Activated CD4-positive, CD25-positive, alpha-beta regulatory T cell treated with anti-CD3 and anti-CD28 coated beads, Interleukin-2, amount 50 U/mL, for 24 hours (primary cell): ENCODE measurements at places on chromosomes 11 and 22.
A peak's percentile ranks its signal among the peaks of the same experiment; 100 is the strongest.

GRCh38 chr11:45289369-45289768, 3.2 kb upstream of the SYT13 start:
- no peak for ATAC-seq

GRCh38 chr11:6637871-6638270, 17.7 kb downstream of the DCHS1 start:
- no peak for ATAC-seq

GRCh38 chr22:37932821-37933578, 20.4 kb downstream of the C22orf23 start:
- no peak for ATAC-seq

DNA sequence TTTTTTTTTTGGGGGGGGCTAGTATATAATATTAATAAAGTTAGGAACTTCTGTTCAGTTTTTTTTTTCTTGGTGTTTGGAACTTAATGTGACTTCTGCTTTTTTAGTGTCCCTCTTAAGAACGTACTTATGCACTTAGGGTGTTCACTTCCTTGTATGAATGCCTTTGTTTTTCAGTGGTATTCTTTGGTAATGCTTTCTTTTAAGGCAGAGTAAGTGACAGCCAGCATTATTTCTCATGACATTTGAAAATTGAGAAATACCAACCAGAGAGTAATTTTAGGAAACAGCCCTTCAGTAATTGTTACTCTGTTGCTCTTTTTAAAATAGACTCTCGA, 2.4 kb downstream of the GRK3 start:
- no peak for ATAC-seq

DNA sequence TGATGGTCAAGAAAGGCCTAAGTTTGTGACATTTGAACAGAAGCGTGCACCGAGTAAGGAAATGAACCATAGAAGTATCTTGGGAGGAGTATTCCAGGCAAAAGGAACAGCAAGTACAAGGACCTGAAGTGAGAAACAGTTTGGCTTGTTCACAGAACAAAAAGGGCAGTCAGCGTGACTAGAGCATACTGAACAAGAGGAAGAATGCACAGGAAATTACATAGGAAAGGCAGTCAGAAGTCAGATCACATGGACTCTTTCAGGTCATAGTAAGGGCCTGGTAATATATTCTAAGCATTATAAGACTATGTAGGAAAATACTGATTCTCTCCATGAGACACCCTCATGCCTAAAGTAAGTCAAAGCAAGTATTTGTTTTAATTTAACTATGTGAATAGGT, 52.3 kb upstream of the GAB2 start:
- no peak for ATAC-seq

DNA sequence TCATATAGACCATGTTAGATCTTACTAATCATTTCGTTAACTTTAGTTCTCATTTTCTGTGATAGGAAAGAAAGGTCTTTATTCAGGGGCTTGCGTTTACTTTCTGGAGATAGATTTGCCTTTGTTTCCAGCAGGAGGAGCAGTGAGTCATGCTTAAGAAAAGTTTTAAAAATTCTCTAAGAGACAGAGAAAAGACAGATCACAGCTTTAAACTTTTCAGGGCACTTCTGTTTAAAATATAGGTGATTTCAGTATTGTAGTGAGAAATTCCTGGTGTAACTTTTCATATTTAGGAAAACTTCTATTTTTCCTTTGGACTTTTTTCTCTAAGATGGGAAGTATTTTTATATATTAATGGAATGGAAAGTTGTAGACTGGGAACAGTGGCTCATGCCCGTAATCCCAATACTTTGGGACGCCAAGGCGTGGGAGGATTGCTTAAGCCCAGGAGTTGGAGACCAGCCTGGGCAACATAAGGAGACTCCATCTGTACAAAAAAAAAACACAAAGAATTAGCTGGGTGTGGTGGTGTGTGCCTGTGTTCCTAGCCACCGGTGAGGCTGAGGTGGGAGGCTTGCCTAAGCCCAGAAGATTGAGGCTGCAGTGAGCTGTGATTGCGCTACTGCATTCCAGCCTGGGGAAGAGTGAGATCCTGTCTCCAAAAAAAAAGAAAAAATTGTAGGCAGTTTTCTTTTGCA, 60.3 kb downstream of the ATXN10 start:
- no peak for ATAC-seq

GRCh38 chr11:131470216-131470925, 100.0 kb downstream of the NTM start:
- no peak for ATAC-seq

DNA sequence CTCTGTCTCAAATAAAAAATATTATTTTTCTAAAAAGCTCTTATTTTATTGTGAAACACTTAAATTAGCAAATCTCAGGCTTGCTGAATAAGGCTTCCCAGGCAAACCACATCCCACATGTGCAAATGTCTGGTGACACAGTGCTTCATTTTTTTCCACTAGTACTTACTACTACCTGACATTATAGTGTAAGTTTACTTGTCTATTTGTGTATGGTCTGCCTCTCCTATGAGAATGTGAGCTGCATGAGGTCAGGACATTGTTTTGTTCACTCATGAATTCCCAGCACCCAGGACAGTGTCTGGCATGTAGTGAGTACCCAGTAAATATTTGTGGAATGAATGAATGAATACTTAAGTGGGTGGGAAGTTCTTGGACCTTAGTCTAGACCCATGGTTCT, 103.1 kb downstream of the PTPRJ start:
- ATAC-seq = no peak

DNA sequence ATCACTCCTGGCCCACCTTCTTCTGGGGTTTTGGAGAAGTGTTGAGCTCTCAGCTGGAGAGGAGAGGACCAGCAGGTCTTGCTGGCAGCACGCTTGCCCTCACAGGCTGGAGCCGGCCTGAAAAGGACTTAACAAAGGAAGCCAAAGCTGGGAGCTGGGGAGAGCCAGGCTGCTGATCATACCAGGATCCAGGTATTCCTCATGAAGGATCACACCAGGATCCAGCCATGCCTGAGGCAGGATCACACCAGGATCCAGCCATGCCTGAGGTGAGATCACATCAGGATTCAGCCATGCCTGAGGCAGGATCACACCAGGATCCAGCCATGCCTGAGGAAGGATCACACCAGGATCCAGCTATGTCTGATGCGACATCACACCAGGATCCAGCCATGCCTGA, 17.0 kb downstream of the MRGPRD start:
- ATAC-seq = no peak

GRCh38 chr11:119778391-119779194, 49.6 kb upstream of the NECTIN1 start:
- no peak for ATAC-seq

- ATAC-seq = no peak
Observed at GRCh38 chr22:31695423-31695822, 33.4 kb upstream of the PISD start.

GRCh38 chr22:19275919-19276600, 15.5 kb downstream of the CLTCL1 start:
- ATAC-seq = no peak

DNA sequence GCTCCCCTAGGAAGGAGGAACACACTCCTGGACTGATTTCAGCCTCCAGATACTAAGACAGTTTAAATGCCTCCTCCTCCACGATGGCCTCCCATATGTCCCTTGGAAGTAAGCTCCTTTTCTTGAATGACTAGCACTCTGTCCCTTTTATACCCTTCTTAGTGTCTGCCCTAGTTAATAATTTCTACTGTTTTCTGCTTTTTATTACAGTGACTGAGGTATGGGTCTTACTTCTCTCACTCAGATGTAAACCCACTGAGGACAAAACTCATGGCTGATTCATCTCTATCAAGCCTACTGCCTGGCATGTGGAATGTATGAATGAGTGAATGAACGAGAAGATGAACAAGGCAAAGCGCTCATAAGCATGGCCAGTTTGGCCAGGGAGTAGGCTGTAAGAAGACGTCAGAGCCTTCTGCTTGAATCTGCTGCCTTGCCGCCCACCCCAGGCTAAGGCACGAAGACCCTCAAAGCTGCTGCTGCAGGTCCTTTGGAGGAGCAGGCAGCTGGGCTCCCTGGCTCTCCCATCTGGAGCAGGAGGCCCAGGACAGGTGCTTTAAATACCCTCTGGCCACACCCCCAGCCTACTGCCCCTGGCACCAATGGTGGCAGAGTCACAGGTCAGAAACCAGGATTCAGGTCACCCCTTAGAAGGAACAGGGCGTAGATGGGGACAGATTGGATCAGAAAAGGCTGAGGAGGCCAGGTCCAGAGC, 8.2 kb upstream of the PGA3 start:
- no peak for ATAC-seq

DNA sequence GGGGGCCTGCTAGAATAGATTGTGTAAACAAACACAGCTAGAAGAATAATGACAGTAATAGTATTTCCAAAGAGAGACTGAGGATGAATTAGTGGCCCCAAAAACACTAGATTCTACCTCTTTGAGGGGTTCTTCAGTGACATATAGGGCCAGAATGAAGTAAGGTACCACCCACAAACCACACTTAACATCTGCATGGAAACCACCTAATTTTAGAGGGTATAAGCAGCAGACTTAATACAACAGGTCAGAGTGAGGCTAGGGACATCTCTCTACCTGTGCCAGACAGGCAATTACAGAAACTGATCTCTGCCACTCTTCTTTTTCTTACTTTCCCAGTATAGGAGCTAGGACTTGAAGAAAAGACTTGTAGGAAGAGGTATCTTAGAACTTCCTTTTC, 20.1 kb downstream of the ELP4 start:
- no peak for ATAC-seq

- ATAC-seq = no peak
Observed at GRCh38 chr22:32083814-32084213, 40.8 kb downstream of the SLC5A1 start.

- no peak for ATAC-seq
Observed at GRCh38 chr11:68842427-68843051, 823 bp upstream of the CPT1A start.

DNA sequence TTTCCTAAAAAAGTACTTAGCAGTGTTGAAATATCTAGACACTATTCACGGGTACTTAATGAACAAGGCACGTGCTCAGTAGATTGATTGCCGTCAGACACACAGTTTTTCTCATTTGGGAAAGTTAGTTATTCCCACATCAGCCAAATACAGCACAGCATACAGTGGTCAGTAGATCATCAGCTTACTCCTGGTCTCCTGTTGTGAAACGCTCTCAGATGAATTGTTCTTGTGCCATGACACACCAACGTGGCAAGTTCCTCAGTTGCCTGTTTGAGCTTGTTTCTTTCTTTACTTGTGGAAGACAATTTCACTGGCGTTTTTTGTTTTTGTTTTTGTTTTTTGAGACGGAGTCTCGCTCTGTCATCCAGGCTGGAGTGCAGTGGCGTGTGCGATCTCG, 8.6 kb downstream of the TAB1 start:
- ATAC-seq = no peak

- ATAC-seq = no peak
Observed at GRCh38 chr11:75188671-75189070, 37.8 kb downstream of the SLCO2B1 start.

DNA sequence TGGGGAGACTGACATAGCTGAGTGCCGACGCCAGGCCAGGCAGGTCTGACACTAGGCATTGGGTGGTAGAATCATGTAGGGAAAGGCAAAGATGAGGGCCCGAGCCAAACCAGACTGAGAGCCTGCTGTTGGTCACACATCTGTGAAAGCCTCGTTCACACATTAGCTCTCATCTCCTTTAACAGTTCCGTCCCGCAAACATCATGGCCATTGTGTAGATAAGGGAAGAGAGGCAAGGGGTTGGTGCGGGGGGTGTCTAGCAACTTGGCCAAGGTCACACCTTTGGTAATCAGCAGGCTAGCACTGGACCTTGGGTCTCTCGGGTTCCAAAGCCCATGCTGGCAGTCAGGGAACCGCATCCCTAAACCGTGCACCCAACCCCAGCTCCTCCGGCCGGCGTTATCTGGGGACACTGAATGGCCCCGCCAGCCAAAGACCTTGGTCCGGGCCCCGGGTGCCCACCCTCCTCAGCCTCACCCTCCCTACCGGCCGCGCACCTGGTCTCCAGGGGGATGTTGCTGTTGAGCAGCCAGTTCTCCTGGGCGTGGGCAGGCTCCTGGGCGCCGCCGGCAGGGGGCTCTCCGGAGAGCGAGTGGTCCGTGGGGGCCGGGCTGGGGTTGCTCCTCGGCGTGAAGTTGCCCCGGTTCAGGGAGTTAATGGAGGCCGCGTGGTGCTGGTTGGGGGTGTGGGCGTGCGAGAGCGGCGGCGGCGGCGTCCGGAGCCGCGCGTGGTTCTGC, 328.3 kb upstream of the NARS2 start:
- ATAC-seq = no peak

GRCh38 chr22:31870890-31871289, 73.4 kb upstream of the YWHAH start:
- no peak for ATAC-seq

GRCh38 chr11:76637491-76638269, 32.9 kb downstream of the LRRC32 start:
- peak; percentile 21 for ATAC-seq

GRCh38 chr11:45100339-45100738, 46.1 kb upstream of the PRDM11 start:
- peak; percentile 18 for ATAC-seq

DNA sequence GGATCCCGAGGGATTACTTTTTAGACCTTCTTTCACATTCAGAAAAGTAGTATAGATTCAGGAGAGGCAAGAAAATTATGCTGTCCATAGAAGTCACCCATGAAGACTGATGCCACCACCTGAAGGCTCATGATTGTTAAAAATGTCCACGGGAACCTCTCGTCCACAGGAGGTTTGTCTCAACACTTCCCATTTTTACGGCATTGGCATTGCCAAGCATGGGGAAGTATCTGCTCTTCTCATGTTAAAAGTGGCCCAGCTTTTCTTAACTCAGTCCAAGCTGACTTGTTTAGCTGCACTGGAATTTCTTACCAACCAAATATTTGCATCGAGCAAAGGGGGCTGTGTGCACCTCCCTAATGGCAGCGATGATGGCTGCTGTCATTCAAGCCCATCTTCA, 9.6 kb downstream of the CDPF1 start:
- ATAC-seq = no peak

DNA sequence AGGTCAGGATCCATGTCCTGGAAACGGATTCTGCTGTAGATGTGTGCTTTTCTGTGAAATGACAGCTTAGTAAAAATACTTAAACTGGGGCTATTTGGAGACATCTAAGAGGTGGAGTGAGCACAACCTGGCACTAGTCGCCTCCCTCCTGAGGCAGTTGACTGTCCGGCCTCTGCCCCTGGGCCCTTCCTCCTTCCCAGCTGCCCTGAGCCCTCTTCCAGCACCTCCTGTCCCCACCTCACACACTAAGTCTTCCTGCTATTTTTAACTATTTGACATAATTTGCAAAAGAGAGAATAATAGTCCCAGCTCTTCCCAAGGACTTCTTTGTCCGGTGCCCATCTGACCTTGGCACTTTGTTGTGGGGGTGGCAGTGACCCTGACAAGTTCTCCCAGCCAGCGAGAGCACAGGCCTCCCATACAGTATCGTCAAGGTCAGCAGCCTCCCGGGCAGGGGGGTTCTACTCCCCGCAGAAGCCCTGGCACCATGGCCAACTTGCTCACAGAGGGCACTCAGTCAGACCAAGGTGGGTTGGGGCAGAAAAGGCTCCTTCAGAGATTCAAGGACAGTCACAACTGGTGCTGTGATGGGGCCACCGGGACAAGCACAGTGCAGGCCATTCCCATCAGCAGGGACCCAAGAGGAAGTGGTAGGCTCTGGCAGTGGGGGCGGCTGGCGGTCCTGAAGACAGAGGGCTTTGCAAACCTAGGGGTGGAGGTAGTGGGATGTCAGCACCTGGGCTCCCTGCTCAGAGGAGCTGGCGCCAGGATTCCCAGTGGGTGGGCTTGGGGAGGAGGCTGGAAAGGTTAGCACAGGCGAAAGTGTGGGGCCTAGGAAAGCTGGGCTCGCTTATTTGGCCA, 5.5 kb upstream of the NEAT1 start:
- ATAC-seq = no peak
